ENCODE measurements at places on chromosomes 2 and 18.

GRCh38 chr2:157150747-157151146 is 106.8 kb upstream of the GALNT5 start:
- no peak for DNase-seq

DNA sequence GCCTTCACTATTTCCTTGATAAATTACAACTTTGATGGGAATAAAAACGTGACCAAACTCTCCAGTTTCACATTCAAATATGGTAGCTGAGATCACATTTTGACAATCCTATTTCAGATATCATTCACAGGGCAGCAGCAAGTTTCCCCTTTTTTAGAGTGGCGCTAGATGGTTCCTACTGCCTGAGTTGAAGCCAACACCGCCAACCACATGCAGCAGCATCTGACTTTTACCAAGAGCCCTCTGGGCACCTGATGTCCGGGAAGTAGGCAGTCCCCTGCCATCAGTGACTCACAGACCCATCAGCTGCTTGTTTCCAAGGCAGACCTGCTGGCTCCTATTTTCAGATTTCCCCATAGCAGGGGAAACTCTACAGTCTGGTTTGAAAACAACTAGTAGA is 4.0 kb upstream of the MREG start:
- no peak for DNase-seq

DNA sequence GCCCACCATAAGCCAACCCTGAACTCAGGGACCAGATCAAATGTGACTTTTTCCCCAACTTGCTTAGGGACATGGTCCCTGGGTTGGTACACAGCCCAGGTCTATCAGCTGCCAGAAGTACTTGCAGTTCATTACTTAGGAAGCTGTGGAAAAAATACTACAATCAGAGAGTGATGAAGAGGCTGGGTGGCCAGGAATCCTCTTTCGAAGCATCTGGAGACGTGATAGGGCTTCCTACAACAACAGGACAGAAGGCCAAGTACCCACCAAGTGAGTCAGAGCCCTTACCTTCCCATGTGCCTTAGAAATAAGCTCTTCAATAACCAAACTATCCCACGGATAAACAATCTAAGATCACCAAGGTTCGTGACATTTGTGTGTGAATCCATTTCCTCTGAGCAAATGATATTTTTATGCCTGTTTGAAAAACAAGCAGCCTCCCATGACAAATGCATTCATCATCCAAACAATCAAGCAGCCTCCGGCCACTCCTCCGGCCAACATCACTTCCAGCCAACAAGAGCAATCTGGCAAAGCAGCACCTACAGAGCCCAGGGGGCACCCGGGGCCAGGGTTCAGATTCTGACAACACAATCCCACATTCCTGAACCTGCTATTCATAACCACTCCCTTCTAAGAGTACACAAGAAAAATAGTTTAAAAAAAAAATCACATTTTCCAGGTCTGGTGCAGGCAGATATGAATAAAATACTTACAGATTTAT is 26.4 kb downstream of the TBC1D8 start:
- no peak for DNase-seq

GRCh38 chr18:48002933-48003365 is 72.5 kb upstream of the SMAD2 start:
- DNase-seq, result no peak

GRCh38 chr2:147863835-147864234 is 19.0 kb downstream of the ACVR2A start:
- DNase-seq, result no peak

- DNase-seq, result no peak
Observed at GRCh38 chr2:62398356-62398755, 107.6 kb downstream of the TMEM17 start.

- DNase-seq, result peak; percentile 80
Observed at GRCh38 chr2:100653449-100654035, 90.7 kb downstream of the PDCL3 start.

- DNase-seq, result no peak
Observed at GRCh38 chr2:171958475-171958874, 36.2 kb downstream of the HAT1 start.

DNA sequence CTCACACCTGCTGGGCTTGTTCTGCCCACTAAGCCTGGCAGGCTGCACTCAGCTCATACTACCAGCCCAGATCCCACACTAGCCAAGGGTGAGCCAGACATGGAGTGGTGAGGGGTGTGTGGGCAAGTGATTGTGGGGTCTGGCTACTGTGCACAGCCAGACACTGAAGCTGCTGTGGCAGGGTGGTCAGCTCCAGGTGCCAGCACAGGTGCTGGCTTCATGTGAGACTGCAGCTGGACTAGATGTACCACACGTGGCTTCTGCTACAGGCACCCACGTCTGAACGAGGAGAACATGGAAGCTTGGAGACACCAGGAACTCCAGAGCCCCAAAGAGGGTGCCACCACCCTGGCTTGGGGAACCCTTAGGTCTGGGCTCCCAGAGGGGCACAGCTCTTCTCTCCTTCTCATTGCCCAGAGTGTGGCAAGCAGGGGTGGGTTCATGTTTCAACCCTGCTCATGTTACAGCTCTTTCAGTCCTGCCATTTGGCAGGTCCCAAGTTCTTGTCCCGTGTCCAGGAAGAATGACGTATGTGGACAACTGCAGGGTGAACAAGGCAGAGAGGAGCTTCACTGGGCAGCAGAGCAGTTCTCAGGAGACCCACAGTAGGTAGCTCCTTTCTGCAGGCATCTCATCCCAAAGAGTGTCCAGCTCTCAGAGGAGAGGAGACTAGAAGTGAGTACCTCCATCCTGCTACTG is 1624.2 kb upstream of the TMEFF2 start:
- no peak for DNase-seq

DNA sequence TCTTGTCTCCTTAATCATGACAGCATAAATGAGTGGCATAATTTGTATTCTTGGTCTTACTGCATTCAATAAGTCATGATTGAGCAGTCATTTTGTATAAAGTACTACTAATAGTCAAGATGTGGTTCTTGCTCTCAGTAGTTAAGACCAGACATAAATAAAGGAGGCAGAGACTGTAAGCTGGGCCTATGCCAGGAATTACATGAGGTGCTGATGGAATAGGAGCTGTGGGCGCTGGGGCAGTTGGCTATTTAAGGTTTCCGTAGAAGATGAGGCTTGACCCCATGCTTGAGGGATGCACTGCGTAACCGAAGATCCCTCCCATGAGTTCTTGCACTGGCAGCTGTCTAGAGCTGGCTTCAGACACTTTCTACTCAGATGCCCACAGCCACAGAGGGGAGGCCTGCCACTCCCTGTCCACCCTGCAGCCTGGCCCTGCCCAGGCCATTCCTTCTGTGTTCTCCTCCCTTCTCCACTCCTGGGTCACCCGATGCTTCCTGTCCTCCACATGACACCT is 150.9 kb upstream of the REV1 start:
- DNase-seq, result no peak

DNA sequence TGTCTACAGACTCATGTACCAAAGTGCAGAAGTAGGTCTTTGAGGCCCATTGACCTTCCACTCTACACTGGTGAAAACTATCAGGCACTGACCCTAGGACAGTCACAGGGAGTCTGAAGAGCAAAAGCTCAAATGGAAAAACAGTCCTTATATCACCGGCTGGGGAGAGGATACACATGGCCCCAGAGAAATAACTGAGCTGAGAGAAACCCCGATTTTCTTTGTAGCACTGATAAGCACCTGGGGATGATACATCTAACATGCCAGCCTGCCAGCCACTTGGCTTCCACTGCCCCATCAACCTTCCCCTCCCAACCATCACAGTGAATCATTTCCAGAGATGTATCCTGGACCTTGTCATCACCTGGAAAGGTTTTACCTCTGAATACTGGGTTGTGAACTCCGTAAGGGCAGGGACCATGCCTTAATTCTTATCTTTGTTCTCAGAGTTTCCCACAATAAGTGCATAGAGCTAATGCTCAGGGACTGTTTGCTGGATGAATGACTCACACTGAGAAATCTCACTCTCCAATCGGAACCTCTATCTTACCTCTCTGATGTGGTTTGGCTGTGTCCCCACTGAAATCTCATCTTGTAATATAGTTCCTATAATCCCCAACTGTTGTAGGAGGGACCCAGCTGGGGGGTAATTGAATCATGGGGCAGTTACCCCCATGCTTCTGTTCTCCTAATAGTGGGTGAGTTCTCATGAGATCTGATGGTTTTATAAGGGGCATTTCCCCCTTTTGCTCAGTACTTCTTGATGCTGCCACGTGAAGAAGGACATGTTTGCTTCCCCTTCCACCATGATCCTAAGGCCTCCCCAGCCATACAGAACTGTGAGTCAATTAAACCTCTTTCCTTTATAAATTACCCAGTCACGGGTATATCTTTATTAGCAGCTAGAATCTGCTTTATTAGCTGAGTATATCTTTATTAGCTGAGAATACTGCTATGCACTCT is 37.1 kb downstream of the EVA1A start:
- no peak for DNase-seq

DNA sequence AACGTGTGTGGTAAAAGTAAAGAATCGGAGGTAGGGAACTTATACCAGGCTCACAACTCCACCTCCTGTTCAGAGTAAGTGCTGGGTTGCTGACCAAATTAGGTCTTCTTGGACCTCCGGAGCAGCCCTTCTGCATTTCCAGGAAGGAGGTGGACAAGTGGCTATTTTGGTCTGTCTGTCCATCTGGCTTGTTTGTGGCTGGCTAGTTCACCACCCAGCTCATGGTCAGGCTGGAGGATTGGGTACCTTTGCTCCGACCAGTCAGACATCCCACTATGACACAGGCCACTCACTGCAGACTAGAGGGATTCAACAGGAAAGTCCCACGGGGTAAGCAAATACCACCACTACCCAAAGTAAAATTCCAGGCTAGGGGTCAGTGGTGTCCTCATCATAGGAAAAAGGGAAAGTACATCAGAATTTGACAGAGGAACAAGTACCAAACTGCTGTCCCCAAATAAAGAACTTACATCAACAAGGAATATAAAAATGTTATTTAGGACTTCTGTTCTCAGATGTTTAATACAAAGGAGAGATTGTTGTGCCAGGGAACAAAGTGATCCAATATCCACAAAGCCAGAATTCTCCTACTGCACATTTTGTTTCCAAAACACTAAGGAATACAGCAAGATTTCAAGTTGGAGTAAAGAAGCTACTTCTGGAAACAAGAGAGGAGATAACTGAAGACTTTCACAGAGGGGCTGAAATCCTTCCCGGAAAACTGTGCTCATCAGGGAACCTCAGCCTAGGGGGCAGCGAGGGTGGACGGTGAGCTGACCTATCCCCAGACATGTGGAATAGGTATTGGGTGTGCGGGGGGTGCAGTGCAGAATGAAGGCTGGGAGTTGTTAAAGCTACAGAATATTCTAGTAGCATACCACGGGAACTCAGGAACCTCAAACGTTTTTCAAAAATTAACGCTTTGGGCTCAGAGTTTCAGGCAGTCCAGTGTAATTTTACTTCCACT is 56.9 kb downstream of the BCL2 start:
- no peak for DNase-seq

DNA sequence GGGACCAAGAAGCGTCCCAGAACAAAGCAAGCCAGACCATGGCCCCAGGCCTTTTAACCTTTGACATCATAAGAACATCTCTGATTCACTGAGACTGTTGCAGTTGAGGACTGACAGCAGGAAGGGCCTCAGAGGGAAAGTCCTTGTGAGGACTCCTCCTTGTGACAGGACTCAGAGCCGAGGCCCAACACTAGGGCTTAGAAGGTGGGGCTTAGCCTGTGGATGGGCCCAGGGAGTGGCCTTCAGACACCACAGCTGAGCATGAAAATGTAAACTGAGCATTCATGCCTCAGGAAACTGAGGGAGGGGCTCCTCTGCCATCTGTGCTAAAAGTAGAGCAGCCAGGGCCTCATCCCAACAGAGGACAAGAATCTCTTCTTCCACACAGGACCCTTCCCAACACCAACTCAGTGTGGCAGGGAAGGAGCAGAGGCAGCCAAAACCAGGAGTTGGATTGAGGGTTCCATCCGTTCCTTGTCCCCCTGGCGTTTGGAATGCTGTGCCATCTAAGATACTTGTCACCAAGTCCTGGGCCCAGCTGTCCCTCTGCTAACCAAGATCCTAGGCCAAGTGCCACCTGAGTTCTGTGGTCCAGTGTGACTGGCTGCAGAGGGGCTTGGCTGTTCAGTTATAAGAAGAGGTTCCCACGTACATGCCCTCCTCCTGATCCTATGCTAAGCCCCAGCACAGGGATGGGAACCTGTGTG is 37.5 kb upstream of the CAB39 start:
- no peak for DNase-seq

DNA sequence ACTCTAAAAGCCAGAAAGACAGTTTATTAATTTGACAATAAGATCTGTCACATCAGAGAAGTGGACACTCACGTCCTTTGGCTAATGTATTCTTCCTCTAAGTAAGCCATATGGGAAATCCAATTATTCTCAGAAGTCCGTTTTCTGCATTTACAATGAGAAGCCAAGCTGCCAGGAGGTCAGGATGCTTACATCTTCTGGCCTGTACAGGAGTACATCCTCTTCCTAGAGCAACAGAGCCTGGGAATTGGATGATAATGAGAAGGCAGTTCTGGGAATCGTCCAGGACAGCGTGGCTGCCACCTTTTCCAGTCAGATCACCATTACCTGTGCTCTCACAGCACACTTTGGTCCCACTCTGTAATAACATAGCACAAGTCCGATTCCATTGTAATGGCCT is 5.2 kb downstream of the RAPGEF4 start:
- DNase-seq, result no peak

- DNase-seq, result no peak
Observed at GRCh38 chr2:134248913-134249312, 5.0 kb upstream of the MGAT5 start.

DNA sequence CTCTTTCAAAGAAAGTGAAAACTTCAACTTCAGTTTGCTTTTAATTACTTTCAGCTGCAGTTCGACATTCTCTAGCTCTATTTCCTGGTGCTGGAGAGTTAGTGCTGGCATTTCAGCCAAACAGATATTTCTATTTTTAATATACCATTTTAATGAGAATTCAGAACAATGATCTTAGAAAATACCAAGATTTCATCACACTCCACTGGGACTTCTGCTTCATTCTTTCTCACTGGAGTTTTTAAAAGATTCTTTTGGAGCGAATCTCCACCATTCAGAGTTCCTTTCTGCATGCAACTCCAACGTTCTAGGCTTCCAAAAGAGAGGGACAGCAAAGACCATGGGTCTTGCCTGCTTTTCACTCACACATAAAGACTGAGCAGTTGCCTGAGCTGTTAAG is 94.2 kb downstream of the CABLES1 start:
- DNase-seq, result no peak

- DNase-seq, result no peak
Observed at GRCh38 chr18:79542876-79543750, 136.5 kb upstream of the CTDP1 start.
